ENCODE measurements at places on chromosomes 1 and 21.
A peak's percentile ranks its signal among the peaks of the same experiment; 100 is the strongest.

DNA sequence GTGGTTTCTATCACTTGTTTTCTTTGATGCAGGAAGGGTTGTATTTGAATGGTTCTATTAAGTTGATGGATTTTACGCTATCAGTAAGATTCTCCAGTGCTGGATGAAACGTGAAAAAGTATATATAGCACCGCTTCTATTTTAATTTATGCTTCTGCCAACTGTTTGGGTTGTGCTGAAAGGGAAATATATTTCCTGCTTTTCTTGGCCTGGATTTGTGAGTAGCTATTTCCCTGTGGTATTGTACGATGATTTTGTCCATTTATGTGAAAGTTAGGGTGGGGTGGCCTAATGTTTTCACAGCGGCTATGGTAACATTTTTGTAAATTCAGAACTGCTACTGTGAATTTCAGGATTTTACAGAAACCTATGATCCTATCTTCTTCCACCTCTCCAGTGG, 322 bp downstream of the C1orf162 start:
- no peak for DNase-seq

GRCh38 chr1:16613185-16614147, at the start of gene NBPF1:
Gene NBPF1, minus strand, starts transcription at chr1:16613564.
- peak; percentile 100 for DNase-seq

- no peak for DNase-seq
These were observed 11.2 kb downstream of the NPHP4 start for GRCh38 chr1:5981009-5981380.

DNA sequence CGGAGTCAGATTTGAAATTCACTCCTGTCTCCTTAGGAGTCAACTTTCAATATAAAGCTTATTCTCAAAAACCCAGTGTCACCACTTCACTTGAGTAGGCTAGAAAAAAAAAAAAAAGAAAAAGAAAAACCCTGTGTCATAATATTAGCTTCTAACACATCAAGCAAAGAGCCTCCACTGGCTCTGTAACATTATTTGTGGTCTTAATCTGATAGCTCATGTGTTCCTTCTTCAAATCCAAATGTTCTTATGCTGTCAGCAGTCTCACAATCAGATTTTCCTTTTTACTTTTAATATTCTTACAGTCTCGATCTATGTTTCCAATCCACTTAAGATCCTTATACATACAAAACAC, 26.1 kb upstream of the PSMG1 start:
- no peak for DNase-seq

DNA sequence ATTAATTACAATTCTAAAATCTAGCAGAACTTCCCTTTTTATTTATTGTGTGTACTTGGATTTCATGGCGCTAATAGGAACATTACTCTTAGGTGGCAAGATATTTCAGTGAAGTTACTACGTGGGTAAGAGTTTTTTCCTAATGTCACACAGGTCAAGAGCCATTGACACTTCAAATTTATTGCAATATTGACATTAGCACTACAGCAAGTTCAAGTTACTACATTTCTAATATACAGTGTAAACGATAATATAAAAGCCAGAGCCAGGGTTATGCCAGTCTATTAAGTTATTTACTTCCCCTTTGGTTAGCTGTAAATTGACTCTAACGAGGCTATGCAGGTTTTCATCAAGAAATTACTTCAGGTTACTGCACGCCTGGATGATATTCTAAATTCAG, 29.7 kb downstream of the CHODL start:
- no peak for DNase-seq

DNA sequence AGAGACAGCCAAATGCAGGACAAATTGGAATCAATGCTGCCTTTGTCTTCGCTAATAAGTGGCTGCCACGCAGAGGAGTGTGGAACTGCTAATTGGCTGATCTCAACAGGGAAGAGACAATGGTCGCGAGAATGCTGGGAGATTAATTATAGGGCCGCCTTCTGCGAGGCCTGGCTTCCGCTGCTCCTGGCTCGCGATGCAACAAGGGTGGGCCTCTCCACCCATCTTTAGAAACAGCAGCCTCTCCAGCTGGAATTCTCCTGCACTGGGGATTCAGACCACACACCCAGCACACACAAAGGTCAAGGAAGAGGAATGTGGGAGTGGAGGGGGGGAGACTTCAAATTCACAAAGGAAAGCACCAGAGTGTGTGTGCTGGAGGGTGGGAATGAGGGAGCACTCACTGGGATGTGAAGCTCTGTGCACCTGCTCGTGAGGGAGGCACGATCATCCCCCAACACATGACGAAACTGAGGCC, 200.7 kb upstream of the GRIK3 start:
- DNase-seq = no peak

GRCh38 chr1:112995890-112996289, 39.9 kb upstream of the SLC16A1 start:
- DNase-seq = no peak
